Stimulated activated CD4-positive, alpha-beta T cell treated with anti-CD3 and anti-CD28 coated beads, Interleukin-1b, Interleukin-23, amount 100 ng/mL, for 4 hours (primary cell): ENCODE measurements at places on chromosomes 1 and 21.

- DNase-seq = no peak
These were observed 187.0 kb upstream of the RUNX1 start for GRCh38 chr21:35236090-35236489.

- DNase-seq = no peak
These were observed 557.4 kb upstream of the ZRANB2 start for GRCh38 chr1:71638081-71638766.

DNA sequence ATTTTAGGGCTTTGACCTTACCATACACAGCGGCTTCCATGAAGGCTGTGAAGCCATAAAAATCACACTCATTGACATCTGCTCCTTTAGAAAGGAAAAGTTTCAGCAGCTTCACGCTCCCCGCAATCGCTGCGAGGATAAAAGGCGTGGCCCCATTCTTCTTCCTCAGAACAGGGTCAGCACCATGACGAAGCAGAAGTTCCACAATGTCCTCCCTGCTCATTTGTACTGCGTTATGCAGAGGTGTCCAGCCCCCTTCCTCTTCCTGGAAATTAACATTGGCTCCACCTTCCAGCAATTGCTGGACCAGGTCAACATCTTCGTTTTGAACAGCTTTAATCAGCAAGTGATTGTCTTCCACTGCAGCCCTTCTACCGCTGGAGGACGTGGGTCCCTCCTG, 2.7 kb downstream of the RNASEL start:
- no peak for DNase-seq

DNA sequence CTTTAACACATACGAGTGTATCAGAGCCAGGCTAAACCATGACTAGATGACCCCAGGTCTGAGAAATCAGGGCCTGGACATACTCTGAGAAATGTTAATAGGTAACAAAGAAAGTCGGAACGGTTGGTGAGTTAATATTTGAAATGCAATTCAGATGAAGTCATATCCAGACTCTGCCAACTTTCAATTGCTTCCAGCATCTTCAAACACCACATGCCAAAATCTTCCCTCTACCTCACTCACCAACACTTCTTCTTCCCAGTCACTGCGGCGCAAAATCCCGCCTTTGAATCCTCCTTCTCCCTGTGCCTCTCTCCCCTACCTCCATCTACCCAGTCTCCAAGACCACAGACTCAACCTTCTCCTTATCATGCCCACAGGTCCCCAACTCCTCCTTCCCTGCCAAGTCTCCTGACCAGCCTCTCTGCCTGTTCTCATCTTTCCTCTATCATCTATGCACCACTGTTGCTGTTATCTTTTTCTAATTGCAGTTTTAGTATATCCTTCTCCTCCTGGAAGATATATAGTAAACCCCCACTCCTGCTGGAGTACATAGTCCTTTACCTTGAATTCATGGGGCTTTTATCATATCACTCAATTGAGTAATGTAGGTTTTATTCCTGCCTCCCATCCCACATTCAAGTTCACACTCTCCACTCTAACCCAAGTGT, 41.3 kb downstream of the ZBTB18 start:
- DNase-seq = no peak

DNA sequence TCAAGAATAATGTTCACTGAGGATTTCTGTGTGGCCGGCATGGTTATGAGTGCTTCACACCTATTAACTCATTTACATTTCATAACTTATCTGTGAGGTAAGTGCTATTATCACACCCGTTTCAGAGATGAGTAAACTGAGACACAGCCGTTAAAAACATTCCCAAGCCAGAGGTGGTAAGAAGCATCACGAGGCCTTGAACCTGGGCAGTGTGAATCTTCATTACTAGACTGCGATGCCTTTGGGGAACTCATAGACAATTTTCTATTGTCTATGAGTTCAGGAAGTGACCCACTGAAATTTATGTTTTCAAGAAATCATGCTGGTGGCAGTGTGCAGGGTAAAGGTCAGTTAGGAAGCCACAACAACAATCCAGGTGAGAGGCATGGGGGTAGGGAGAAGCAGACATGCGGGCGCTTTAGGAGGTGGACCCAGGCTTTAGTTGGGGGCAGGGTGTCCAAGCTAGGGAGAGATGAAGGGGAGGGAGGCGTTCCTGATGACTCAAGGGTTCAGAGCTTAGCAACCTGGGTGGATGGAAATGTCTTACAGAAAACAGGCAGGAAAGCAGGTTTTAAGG, 14.5 kb downstream of the GNG12 start:
- DNase-seq = no peak

DNA sequence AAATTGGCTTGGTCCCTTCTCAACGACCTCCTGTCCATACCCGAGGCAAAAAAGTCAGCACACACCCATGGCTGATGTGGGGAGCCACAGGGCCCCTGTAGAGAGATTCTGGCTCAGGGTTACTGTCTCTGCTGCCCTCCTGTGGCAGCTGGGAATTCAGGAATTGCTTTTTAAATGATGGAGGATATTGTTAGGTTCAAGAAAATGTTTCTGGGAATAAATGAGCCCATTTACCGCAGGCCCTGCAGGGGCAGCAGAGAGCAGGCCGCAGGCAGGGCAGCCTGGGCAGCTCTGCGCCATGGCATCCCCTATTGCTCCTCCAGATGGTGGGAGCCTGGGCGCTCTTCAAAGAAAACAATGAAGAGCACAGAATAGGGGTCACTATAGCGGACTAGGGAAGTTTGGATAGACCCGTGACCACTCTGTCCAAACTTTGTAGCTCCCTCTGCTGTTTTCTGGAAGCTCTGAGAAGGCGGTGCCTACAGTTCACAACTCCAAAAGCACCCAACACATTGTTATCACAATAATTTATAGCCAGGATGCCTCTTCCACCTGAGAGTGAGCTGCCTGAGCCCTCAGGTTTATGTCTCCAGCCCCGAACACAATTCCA, 201.1 kb downstream of the BACH1 start:
- DNase-seq = no peak

DNA sequence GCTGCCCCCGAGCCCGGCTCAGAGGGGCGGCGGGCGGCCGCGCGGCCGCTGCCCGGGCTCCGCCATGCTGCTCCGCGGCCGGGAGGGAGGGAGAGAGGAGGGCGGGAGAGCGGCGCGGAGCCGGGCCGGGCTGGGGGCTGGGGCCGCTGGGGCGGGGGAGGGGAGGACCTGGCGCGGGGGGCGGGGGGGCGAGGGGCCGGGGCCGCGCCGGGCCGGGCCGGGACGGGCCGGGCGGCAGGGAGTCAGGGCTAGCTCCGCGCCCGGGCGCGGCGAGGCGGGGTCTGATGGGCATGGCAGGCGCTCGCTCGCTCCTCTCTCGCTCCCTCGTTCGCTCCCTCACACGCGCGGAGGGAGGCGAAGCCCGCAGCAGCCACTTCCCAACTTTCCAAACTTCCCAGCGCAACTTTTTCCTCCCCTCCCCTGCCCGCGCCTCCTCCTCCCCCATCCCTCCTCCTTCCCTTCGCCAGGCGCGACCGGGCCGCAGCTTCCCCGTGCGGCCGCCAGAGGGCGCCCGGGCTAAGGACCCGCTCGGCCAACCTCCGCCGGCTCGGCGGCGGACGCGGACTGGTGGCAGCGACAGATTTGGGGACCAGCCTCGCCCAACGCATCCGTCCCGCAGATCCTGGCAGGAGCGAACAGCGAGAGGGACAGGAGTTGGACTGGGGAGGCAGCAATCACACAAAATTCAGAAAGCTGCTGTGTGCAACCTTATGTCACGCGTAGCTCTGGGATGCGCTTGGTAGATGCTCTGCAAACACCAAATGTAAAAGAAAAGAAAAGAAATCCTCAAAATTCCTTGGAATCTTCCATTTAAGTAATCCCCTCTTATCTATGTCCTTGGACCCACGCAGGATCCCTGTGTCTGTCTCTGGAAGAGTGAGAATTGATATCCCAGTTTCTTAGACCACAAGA, at the start of gene TRABD2B:
TRABD2B (minus strand) TSS at position 97 of the 912 bp plus-strand sequence.
- DNase-seq = peak; percentile 42

GRCh38 chr1:171115280-171115897, 24.7 kb downstream of the FMO3 start:
- no peak for DNase-seq

DNA sequence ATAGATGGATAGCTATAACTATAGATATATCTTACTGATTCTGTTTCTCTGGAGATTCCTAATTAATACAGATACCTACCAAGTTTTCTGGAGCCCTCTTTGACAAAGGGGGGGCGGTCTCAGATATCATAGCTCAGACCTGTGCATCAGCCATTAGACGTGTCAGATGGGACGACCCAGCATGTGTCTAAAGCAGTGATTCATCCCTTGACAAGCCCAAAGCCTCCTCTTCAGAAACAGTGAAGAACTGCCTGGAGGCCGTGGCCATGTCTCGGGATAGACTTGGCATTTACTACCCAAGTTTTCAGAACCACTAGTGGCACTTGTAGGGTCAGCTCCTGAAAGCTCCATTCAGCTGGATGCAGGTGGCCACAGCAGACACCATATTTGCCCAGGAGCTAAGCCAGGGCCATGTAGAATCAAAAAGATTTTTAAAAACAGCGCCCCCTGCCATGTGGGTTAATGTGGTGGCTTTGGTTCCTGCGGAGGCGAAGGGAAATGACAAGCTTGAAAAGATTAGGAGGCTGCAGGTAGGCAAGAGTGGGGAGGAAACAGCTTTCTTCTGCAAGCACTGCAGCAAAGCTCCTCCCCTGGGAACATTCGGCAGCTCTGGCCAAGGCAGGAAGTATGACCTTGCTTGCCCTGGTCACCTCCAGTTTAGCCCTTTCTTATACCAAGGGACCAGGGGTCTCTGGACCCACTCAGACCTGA, 82.2 kb downstream of the FBXO2 start:
- DNase-seq = no peak

DNA sequence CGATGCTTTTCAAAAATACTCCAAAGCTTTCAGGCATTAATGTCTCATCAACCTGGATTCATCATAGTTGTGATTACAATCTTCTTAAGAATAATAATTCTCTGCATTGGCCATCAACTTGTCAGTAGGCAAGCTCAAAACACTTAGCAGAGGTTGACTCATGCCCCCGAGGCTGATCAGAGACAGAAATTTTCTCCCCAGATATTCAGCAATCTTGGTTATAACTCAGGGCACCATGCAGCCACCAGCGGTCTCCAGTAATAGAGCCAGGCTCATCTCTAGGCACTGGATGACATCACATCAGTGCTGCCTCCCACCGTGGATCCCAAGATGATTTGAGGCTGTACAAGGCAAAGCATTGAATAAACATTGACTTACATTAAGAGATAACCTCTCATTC, 14.3 kb upstream of the IFFO2 start:
- no peak for DNase-seq

GRCh38 chr21:44925378-44925755, 4.7 kb upstream of the ITGB2 start:
- DNase-seq = no peak

DNA sequence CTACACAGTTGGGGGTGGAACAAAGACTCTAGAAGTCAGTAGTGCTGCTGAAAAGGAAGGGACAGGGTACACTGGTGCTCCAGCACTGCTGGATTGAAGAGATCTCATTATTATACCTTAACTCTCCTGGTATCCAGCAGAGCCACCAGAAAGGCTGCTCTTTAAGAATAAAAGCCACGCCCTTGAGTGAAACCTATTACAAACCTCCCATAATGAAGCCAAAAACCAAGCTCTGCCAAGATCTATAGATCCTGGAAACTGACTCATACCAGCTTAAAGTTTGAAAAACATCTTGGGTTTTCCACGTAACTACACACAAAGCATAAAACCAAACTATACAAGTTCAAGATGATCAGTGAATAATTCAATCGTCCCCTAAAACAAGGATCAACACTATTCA, 38.0 kb downstream of the ADSS2 start:
- DNase-seq = no peak

- DNase-seq = peak; percentile 14
These were observed 3.1 kb downstream of the TACSTD2 start for GRCh38 chr1:58573705-58574591.

DNA sequence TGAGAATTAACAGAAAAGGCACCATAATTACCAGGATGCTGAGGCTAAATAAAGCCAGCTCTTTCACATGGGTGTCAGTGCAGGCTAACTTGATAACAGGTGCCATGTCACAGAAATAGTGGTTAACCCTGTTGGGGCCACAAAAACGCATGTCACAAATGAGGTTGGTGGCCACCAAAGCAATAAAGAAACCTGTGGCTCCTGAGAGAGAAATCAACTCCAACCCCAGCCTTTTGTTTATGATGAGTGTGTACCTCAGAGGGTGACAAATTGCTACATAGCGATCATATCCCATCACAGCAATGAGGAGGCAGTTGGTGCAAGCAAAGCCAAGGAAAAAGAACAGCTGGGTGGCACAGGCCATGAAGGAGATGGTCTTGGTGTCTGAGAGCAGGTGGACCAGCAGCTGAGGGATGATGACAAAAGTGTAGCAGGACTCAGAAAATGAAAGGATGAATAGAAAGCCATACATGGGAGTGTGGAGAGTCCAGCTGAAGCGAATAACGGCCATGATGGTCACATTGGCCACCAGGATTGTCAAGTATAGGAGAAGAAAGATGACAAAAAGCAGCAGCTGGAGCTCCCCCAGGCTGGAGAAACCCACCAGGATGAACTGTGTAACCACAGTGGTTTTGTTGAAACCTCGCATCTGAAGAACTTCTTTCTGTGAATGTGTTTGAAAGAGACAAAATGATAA, at the start of gene OR10T2:
OR10T2 (minus strand) TSS at position 649 of the 697 bp plus-strand sequence; CDS start at position 649, 0 bp downstream.
- DNase-seq = no peak

GRCh38 chr1:103492003-103492625, 33.4 kb upstream of the RNPC3 start:
- no peak for DNase-seq
